Stimulated activated CD4-positive, alpha-beta T cell treated with anti-CD3 and anti-CD28 coated beads, Interleukin-4, amount 100 ng/mL, for 4 hours (primary cell): ENCODE measurements at places on chromosomes 6 and 20.

DNA sequence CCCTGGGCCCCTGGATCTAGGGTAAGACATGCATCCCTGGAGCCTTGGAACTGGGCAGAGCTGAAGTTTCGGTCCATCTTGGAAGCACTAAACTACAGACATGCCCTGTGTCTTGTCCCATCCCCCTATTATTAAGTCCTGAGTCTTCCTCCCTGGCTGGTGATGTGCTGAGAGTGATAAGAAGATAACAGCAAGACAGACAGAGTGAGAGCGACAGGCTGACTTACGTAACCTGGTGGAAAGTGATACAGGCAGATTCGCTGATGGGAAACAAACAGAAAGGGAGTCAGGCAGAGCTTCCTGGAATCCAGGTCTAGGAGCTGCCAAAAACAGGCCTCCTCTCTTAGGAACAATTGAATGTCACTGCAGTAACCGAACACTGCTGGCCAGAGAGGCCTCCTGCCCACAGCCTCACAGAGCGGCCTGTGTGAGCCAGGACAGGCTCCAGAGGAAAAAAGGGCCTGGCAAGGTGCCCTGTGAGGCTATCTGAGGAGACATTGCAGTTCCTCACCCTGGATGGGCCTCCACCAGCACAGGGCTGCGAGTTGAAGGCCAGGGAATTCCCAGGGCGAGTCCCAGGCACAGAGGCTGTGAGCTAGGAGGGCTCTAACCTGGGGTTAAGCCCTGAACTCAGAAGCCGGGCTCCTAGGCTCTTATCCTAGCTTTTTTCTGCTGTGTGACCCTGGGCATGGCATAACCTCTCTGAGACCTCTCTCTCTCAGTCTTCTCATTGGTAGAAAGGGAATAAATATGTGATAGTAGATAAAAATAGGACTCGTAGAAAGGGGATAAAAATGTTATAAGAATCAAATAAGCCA lies 34.2 kb upstream of the B4GALT5 start:
- no peak for DNase-seq

- DNase-seq = no peak
Observed at GRCh38 chr6:133768656-133769295, 120.1 kb upstream of the TCF21 start.

- DNase-seq = peak; percentile 51
Observed at GRCh38 chr6:11414176-11414963, 123.2 kb upstream of the TMEM170B start.

DNA sequence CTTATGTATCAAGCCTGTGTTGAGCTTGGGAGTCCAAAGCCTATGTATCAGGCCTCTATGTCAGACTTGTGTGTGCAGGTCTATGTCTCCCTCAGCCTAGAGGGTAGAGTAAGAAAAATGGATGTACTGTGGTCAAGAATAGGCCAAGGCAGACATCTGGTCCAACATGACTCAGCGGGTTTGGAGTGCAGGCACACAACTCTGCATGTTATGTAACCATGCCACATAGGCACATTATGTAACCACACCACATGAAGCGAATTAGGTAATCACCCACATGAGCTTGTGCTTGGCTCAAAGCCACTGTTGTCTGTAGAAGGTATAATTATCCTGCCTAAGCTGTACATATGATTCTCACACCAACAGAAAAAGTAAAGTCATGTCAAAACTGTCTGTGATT lies 1190.5 kb upstream of the EYS start:
- no peak for DNase-seq

GRCh38 chr20:23609486-23610109 lies 3.9 kb upstream of the CST9 start:
- DNase-seq = no peak

GRCh38 chr20:51995551-51995951 lies 193.2 kb upstream of the SALL4 start:
- DNase-seq = no peak

GRCh38 chr20:38434301-38434741 lies 807 bp downstream of the SNHG17 start:
- DNase-seq = peak; percentile 25

- DNase-seq = no peak
Observed at GRCh38 chr6:52307900-52308372, 23.4 kb upstream of the MCM3 start.

- peak; percentile 60 for DNase-seq
Observed at GRCh38 chr6:168370310-168370991, 50.9 kb upstream of the DACT2 start.

DNA sequence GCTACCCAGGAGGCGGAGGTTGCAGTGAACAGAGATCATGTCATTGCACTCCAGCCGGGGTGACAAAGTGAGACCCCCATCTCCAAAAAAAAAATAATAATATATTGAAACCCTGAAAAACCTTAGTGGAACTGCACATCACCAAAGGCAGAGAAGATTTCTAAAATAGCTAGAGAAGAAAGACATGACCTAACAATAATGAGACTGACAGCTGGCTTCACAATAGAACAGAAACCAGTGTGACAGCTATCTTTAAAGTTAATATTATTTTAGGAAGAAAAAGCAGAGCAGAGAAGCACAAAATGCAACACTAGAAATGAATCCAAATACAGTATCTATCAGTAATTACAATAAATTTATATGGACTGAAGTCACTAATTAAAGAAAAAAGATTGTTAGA lies 67.1 kb upstream of the FLRT3 start:
- DNase-seq = no peak

- DNase-seq = no peak
Observed at GRCh38 chr6:4346659-4347333, 211.4 kb upstream of the ECI2 start.

- no peak for DNase-seq
Observed at GRCh38 chr6:7148100-7148822, 40.5 kb downstream of the RREB1 start.

DNA sequence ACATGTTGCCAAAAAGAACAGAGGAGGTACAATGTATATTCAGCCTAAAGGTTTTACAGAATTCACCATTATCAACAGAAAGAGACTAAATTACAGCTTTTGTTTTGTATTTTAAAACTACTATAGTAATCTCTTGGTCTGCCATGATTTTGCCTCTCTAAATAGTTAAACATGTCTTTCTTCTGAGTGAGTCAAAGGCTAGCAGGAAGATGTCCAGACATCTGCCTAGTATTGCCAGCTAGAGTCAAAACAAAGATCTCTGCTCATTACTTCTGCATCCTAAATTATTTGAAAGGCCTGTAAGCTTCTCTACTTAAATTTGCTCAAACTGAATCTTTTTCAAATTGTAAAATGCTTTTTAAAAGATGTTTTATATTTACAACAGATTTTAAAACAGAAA lies 8.8 kb downstream of the ASF1A start:
- DNase-seq = no peak

DNA sequence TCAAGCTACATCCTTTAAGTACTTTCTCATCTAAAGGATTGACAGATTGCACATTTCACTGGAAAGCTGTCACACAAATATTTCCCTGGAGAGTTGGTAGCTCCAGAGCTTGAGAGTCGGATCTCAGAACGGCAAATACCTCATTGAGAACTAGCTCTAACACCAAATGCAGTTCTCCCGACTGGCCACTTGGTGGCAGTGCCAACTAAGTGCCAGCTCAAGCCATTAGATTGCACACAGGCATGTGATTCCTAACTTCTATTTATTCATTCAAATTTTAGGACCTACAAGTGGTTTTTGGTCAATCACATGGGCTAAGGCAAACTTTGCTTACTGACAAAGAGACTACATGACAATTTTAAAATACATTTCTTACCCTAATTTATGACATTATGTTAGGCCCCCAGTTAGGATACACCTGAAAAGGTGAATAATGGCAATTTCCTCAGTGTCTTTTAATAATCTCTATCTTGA lies 7.9 kb upstream of the MCHR2 start:
- peak; percentile 4 for DNase-seq

DNA sequence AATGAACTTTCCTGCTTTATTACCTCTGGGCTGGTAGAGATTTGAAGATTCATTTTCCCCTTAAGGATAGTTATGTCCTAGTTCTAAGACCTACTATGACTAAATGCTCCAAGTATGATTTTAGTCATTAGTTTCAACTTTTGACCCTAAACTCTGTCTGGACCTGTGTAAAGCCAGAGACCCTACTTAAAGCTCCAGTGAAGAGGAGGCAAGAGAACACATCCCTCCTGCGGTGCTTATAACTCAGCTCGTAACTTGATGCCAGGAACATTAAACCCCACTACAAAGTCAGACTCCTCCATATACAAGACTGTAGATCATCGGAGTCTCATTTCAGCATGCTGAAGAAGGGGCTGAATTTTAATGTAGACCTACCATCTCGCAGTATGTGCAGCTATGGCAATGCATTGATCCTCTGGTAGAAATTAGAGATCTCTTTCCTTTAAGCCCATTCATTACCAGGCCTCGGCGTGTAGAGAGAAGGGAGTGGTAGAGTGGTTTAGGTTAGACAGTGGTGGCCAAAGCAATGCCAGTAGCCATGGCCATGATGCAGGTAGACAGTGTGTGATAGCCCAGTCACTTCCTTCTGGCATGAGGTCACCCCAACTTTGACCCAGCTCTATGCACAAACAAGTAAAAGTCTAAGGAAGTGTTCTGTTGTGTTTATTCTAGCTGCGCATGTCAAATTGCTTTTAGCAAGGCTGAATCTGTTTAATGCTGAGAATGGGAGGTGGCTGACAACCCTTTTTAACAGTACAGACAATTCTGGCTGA lies 34.8 kb upstream of the MYB start:
- DNase-seq = no peak

DNA sequence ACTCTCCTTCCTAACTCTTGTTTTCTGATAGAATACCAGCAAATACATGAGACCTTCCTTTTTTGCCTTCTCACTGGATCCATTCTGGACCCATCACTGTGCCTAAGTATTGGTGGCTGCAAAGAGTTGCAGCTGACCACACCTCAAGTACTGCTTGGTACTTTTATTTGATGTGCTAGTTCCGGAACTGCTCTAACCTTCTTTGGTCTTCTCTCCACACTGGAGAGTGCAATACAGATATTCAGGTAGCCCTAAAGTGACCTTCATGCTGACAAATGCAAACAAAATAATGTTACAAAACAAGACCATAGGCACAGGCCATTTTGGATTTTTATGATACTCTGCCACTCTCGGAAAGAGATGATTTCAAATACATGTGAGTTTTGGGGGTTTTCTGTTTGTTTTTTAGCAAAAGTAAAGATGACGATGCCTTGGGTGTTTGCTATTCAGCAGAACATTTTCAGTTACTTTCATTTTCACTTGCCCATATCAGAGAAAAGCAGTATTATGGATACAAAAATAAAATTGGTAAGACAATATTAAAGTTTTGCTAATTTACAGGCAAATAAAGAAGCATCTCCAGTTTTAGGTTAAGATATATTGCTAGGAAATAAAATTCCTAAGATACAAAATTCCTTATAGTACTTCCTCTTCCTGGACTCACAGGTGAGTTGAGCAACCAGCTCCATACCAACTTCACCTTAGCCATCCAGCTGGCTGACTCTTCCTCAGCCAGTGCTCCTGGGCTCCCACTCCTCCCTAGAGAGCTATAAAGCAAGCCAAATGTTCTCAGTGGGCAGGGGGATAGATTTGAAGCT lies 42.0 kb downstream of the PTPRK start:
- DNase-seq = no peak

DNA sequence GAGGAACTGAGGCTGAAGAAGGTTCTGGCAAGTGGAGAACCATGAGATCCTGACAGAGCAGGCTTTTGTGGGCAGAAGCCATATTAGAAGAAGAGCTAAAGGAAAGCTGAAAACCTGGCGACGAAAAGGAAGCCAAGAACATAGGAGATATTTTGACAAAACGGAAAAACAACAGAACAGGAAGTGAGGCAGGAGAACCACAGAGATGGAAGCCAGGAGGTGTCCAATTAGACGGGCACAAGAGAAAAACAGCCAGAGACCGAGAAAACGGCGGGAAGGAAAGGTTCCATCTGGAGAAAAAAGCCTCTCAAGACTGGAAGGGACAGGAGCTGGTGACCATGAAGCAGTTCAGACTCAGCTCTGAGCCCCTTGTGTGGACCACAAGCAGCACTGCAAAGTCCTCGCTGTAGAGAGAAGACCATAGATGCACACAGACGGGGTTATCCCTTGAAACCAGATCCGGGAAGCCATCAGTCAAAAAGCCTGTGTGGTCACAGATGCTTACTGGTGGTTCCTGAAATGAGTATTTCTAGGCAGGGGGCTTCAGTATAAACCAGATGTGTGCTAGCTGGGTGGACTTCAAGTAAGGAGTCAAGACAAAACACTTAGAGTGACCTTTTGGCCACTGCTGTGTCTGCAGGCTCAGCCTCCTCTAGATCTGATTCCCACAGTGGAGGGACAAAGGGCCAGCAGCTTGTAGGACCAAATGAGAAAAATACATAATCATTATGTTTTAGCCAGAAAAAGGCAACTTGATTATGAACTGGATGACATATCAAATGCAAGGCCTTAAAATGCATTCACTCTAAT lies 30.7 kb downstream of the SSR1 start:
- DNase-seq = no peak

DNA sequence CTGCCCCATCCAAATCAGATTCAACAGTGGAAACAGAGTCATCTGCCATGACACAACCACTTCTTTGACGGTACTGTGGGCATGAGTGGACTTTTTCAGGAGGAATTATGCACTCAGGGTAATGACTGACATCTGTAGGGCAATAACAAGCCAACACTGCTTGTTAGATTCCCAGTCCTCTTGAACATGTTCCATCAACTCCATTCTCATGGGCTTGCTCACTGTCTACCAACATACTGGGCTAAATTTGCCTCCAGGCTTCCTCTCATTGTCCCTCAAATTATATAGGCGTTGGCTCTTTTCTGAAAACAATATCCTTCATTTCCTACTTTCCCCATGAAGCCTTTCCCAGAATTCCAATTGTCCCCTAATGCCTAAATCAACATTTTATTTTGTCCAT lies 43.1 kb downstream of the ANKEF1 start:
- DNase-seq = no peak

DNA sequence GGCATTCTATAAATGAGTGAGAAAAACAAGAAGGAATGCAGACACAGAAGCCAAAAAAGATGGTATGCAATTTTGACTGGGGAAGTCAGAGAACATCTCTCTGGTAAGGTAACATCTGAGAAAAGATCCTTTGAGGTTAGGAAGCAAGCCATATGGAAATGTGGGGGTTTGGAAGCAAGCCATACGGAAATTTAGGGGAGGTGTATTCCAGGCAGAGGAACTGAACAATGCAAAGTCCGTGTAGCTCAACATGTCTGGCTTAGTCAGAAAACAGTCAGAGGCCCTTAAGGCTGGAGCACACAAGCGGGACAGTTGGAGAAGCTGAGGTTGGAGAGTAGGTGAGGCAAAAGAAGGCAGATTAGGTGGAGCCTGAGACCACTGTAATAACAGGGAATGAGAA lies 35.3 kb downstream of the RALGAPA2 start:
- no peak for DNase-seq

DNA sequence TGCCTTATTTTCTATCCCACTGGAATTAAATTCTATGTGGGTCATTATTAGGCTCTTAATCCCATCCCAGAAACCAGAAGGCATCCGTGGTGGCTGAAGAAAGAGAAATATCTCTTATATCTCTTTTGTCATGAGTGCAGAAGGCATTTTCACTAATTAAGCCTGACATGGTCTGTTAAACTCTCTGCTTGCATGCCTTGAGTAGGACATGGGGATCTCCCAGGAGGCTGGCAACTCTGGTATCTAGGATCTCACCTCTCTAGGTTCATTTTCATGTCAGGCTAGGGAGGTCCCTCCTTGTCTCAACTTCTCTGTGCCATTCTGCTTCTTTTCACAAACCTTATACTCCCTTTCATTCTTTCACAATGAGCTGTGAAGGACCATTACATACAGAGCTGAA lies 25.3 kb upstream of the GPR63 start:
- DNase-seq = no peak
